ENCODE measurements at places on chromosomes 3 and 15. TPM values are rescaled to one million over a fixed set of nuclear protein-coding genes. Genes with fewer than 3 reads are reported as not detected.

DNA sequence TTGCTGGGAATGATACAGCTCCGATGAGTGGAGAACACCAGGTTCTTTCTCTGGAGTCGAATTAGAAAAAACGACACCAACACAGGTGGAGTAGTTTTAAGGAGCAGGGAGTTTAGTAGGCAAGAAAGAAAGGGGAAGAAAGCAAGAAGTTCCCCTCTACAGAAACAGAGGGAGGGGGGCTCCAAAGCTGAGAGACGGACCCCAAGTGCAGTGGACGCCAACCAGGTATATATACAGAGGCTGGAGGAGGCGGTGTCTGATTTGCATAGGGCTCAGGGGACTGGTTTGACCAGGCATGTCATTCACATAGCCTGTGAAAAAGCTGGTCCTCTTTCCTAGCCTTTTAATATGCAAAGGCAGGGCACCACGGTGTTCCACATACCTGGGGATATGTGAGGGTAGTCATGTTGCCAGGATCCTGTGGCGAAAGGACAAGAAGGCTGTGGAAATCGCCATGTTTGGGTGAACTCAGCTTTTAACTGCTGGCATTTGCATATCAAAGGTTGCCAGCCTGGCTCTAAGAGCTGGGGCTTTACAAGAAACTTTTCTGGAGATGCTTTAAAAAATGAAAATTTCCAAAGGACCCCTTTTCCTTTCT, 887.4 kb upstream of the EPHA6 start:
- DNase-seq = no peak

DNA sequence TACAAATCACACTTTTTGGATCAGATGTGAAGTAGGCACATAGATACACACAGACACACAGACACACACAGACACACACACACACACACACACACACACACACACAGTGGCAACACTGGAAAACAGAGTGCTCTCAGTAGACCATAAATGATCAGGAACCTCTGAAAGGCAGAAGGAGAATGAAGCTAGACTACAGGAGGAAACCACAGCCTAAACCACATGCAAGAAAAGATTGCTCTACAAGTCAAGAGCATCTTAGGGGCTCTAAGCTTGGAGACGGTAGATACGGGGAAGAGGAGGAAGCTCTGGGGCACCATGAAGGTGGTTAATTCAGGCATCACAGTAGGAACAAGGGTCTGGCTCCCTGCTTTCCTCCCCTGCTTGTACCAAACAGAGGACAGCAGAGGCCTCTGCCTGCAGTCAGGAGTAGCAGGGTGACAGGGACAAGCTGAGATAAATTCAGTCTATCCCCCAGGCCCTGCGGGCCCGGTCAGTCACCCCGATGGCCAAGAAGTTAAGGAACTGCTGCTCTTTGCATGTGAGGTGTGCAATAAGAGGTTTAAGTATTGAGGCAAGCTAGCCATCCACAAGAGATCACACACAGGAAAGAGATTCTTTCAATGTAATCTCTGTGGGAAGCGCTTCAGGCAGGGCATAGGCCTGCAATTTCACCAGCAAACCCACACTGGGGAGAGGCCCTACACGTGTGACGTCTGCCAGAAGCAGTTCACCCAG, 23.5 kb upstream of the ARPIN start:
- DNase-seq = no peak

DNA sequence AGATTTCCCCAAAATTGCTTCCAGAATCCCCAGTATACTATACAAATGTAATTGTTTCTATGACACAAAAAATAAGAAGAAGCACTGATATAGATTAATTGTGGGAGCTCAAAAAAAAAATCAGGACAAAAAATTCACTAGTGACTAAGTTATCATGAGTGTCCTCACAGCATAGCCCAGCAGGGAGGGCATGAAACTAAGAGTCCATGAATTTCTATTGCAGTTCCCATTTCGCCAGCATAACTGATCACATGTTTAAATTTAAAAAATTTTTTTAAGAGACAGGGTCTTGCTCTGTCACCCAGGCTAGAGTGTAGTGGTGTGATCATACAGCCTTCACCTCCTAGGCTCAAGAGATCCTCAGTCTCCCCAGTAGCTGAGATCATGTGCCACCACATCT, 10.6 kb downstream of the NCEH1 start:
- no peak for DNase-seq

DNA sequence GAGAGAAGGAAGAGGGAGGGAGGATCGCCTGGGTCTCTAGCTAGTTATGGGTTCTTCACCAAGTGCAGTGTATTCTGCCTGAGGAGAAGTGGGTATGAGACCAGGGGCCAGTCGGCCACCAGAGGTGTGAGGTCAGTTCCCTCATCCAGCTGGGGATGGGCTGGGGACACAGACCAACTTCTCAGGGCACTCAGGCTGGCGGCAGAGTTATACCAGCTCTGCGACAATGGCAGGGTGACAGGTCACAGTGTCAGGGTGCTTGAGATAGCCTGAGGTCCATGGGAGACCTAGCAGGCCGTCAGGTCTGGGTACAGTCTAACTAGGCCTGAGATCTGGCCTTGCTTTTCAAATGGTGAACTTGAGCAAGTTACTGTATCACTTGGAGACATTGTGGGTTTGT, 31.4 kb upstream of the PLXNA1 start:
- DNase-seq = peak; percentile 70

- DNase-seq = no peak
These were observed 243.8 kb upstream of the TOPAZ1 start for GRCh38 chr3:43997788-43998369.

DNA sequence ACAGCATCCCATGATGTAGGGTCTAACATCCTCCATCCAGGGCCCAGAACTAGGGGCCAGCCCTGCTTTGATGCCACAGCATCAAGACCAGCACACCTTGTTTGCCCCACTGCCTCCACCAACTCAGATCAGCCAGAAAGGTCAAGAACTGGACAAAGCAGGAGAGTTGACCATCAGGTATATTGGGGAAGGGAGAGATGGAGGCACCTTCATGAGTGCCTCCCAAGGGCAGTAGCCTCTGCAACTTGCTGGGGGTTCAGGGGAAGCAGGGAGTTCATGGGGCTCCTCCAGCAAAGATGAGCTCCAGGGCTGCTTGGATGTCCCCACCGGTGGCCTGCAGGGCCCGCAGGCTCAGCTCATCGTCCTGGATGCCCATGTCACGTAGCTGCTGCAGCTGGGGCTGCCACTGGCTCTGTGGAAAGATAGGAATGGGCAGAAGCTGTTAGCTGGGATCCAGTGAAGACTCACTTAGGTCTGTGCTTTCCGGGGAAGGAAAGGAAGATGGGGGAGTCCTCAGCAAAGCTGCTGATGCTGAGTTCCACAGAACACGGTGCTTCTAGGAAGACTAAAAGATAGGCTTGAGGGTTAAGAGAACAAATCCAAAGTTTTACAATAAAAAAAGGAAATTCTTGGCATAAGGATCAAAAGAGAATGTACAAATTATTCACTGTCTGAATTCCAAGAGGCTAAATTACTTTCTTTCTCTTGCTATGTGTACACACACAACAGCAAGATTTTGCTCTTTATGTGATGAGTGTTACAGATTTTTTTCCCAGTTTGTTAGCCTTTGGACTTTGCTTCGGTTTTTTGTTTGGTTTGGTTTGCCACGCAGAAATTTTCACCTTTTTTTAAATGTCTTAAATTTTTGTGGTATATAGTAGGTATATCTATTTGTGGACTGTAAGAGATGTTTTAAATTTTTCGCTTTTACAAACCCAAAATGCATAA, 12.3 kb upstream of the SEMA7A start:
- peak; percentile 56 for DNase-seq

GRCh38 chr15:32861761-32862160, 144.0 kb downstream of the GREM1 start:
- peak; percentile 89 for DNase-seq

- DNase-seq = no peak
These were observed 165.8 kb downstream of the NUP210 start for GRCh38 chr3:13254028-13254951.

- peak; percentile 60 for DNase-seq
These were observed 106.8 kb downstream of the WNT7A start for GRCh38 chr3:13772885-13773745.

DNA sequence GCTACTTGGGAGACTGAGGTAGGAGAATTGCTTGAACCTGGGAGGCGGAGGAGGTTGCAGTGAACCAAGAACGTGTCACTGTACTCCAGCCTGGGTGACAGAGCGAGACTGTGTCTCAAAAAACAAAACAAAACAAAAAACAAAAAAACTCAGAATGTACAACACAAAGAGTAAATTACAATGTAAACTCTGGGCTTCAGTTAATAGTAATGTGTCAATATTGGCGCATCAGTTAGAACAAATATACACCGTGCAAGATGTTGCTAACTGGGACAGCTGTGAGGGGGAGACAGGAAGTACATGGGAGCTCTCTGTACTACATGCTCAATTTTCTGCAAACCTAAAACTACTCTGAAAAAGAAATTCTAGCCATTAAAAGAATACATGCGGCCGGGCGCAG, 23.5 kb upstream of the TRPM1 start:
- no peak for DNase-seq

GRCh38 chr3:13896473-13897154, 16.7 kb upstream of the WNT7A start:
- no peak for DNase-seq

DNA sequence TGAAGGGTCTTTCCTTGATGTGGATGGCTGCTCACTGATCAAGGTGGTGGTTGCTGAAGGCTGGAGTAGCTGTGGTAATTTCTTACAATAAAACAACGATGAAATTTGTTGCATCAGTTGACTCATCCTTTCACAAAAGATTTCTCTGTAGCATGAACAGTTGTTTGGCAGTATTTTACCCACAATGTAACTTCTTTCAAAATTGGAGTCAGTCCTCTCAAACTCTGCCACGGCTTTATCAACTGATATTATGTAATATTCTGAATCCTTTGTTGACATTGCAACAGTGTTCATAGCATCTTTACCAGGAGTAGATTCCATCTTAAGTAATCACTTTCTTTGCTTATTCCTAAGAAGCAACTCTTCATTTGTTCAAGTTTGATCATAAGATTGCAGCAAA, 252.6 kb downstream of the UBE2E2 start:
- no peak for DNase-seq

DNA sequence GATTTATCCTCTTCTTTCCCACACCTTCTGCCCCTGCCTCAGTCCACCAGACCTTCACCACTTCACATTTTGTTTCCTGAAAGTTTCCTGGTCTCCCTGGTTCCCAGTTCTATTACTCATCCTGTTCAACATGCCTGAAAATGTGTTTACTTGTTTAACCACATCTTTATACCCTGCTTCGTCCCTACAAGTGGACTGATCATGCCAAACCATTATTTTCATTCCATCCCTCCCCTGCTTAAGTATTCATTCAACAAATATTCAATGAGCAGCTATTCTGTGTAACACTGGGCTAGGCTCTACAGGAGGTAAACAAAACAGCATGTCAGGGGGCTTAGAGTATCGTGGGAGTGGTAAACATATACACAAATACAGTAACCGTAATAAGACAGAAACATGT, 5.5 kb downstream of the MYO5A start:
- DNase-seq = no peak

DNA sequence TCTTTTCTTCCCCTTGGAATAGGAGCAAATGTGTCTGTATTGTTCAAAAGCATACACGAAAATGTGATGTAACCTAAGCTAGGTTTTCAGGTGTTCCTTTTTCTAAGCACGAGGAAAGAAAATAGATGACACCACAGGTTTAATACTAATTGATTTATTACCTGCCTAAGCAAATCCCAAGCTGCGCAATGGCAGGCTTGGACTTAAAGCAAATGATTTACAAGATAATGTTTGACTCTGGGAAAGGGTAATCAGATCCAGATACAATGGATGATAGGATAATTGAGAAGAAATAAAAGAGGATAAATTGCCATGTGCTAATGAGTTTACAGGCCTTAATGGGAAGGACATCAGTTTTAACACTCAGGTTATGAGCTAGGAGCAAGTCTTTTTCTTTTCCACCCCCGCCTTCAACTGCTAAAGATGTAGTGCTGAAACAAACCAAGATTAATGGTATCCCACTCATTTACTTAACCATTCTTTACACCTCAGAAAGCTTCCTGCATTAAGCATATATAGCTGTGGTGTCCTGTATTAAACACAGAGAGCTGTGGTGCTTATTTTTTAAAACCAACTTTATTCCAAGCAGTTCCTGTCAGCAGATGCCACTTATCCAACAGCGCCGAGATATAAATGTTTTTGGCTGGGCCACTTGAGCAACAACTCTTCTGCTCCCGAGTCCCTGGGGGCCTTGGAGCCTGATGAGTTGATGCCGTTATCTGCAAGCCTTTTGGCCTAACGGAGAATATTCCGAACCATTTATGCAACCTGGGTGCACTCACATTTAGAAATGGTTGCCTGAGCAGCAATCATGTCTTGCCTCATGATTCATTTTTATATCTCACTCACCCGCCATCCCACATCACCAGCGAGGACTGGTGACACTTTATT, 205.5 kb downstream of the MECOM start:
- no peak for DNase-seq

DNA sequence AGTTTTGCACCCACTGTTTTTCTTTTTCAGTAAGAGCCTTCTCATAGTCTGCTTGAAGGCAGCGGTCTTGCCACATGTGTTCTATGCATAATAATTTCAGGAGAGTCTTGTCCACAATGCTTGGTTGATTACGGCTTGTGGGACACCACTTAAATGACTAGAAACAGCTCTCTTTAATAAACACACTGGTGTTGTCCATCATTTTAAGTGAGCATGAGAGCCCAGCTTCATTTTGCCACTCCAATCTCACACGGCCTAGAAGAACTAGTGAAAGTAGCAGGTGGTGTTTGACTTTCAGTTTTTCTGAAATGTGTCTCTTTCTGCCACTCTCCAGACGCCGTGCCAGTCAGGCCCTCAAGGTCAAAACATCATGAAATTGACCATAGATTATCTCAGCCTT, 292.1 kb downstream of the LPP start:
- DNase-seq = no peak

GRCh38 chr3:26623419-26624208, 1.0 kb downstream of the LRRC3B start:
- no peak for DNase-seq

DNA sequence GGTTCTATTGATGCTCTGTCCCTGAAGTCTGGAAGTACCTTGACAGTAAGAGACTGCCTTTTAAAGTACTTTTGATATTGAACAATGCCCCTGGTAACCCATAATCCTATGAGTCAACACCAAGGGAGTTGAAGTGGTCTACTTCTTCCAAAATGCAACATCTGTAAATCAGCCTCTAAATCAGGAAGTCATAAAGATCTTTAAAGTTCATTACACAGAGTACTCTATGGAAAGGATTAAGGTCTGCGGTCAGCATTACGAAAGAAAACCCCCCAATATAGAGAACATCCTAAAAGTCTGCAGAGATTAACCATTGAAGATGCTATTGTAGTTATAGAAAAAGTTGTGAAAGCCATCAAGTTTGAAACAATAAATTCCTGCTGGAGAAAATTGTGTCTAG, 52.7 kb upstream of the CMC1 start:
- DNase-seq = no peak

Gene DAPK2
- 2.1 TPM for total RNA-seq

Gene IL17RB
- total RNA-seq = 0.33 TPM

Gene CFAP100
- not detected for total RNA-seq

Gene CLDN18
- not detected for total RNA-seq

Gene CCR3
- not detected for total RNA-seq

Gene BFSP2
- total RNA-seq = not detected

Gene KLHL40
- total RNA-seq = not detected

Gene GABRG3
- total RNA-seq = not detected

Gene EFHB
- total RNA-seq = 0.90 TPM
